Caco-2 (cell line): ENCODE measurements at places on chromosomes 2 and 18.

DNA sequence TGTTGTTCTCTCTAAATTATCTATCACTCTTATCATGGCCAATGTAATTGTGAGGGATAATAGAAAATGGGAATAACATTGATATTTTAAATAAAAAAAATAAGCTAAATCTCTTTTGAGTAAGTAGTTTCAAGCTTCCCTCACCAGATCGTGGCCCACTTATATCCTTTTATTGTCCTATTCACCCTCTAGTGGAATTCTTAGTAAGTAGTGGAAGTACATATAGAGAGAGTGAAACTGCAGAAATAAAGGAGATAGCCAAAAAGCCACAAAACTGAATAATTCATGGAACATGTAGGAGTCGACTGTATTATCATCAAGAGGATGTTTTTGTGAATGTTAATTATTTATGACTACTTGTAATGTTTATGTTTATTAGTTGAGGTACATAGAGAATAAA is 66.1 kb upstream of the DTNA start:
- H3K27ac ChIP-seq: no peak overlapping the region
- no peaks in the 10 kb centered on the region for H3K36me3 ChIP-seq

- peaks cover 11% of the 10 kb centered on the region for H3K4me1 ChIP-seq
- no peak for DNase-seq
- H3K27ac ChIP-seq: no peak overlapping the region
- no peak overlapping the region for H3K4me3 ChIP-seq
- no peaks in the 10 kb centered on the region for H3K36me3 ChIP-seq
- H3K27me3 ChIP-seq: no peaks in the 10 kb centered on the region
These were observed 283.3 kb downstream of the SLC8A1 start for GRCh38 chr2:40168546-40168945.

DNA sequence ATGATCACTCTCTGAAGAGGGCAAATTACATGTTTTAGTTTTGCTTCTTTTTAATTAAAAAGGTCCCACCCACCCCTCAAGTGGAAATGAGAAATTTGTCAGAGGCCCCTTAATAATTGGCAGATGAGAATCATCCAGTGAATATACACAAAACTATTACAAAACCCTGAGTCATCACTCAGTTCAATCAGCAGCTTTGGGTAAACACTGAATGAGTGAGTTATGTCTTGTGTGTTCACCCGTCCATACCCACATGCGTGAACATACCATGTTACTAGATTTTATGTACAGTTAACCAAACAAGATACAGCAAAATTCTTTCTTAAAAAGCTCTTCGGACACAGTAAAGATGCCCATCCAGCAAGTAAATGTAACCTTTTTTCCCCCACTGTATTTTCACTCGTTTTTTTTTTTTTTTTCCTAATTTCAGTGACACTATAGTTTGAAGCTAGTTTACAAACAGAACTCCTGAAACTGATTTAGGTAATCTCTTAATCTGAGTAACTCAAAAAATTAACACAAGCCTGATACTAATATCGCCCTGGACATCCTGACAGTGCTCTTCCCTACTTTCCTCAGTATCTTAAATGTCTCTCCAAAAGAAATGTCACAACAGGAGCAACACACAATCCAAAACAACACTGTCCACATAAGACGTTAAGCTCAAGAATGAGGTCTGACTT is 1.4 kb downstream of the PSME4 start:
- no peaks in the 10 kb centered on the region for H3K27me3 ChIP-seq
- DNase-seq: peak; percentile 47
- peaks cover 14% of the 10 kb centered on the region for H3K4me1 ChIP-seq
- H3K4me3 ChIP-seq: peak overlapping the region; percentile 80

- H3K27ac ChIP-seq: peak overlapping the region; percentile 72
- no peaks in the 10 kb centered on the region for H3K36me3 ChIP-seq
- DNase-seq: peak; percentile 93
- H3K4me3 ChIP-seq: no peak overlapping the region
These were observed 79.2 kb downstream of the PTPRM start for GRCh38 chr18:7646174-7646886.

DNA sequence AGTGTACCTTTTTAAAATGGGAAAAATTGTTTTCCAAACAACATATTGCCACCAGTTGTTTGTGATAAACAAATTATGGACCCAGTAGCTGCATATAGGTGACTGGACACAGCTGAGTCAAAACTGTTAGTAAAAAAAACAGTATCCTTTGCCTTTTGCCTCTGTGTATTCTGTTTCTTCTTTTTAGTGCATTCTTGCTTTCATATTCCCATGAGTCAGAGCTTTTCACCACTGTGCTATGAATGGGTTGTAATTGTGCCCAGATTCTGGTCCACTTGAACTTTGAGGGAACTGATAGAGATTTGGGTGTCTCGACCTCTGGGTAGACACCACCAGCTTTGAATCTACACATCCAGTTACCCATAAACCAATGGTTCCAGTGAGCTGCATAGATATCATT is 1441.9 kb upstream of the ZEB2 start:
- no peak overlapping the region for H3K27ac ChIP-seq
- no peaks in the 10 kb centered on the region for H3K27me3 ChIP-seq

GRCh38 chr2:117190856-117191559 is 623.5 kb upstream of the DDX18 start:
- no peak overlapping the region for H3K27ac ChIP-seq
- DNase-seq: no peak
- no peaks in the 10 kb centered on the region for H3K36me3 ChIP-seq
- H3K4me1 ChIP-seq: no peaks in the 10 kb centered on the region

- no peaks in the 10 kb centered on the region for H3K4me1 ChIP-seq
- H3K27me3 ChIP-seq: no peaks in the 10 kb centered on the region
- H3K4me3 ChIP-seq: no peak overlapping the region
- H3K27ac ChIP-seq: no peak overlapping the region
- DNase-seq: no peak
These were observed 386.5 kb upstream of the DCC start for GRCh38 chr18:51953521-51953920.

DNA sequence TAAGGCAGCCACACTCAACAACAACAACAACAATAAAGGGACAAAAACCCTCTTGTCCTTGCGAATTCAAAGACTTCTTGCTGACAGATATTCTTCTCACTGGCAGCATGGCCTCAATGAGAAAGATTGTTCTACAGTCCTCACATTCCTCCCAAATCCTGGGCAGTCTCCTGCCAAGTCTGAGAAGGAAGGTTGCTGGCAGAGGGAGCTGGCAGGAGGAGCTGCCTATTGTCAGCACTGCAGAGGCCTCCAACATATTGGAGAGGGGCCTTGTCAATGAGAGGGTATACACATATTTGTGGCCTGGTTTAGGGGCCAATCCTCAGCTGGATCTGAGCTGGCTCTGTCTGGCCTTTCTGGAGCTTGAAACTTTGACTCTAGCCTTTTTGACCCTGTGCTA is 63.5 kb downstream of the LAMA3 start:
- H3K36me3 ChIP-seq: no peaks in the 10 kb centered on the region
- H3K4me1 ChIP-seq: no peaks in the 10 kb centered on the region
- H3K27ac ChIP-seq: no peak overlapping the region
- H3K27me3 ChIP-seq: no peaks in the 10 kb centered on the region
- no peak for DNase-seq

DNA sequence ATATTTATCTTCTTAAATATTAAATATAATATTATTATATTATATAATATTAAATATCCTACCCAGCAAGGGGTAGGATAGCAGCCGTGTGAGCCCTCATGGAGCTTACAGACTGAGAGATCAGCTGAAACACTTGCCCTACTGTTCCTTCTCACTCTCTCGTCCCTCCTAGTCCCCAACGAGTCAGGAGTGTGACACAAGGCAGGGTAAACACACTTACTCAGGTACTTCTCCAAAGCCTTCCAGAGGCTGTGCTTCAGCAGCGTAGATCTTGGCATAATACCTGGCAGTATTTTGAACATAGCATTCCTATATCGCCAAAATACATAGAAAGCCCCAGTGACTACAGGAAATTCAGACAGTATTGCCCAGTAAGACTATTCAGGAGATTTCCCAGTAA is 114.1 kb downstream of the ALPK2 start:
- no peaks in the 10 kb centered on the region for H3K4me1 ChIP-seq
- DNase-seq: no peak
- H3K27me3 ChIP-seq: no peaks in the 10 kb centered on the region
- H3K36me3 ChIP-seq: no peaks in the 10 kb centered on the region

DNA sequence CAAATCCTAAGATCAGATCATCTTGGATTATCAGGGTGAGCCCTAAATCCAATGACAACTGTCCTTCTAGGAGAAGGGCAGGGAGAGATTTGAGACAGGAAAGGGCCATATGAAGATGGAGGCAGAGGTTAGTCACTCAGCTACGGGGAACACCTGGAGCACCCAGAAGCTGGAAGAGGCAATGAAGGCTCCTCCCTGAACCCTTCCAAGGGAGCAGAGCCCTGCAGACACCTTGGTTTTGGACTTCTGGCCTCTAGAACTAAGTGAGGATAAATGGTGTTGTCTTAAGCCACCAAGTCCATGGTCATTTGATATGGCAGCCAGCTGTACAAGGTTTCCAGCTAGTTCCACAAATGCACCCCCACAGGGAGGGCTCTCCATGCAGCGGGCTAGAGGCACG is 6.9 kb upstream of the PTPN2 start:
- no peak for DNase-seq
- H3K27me3 ChIP-seq: no peaks in the 10 kb centered on the region
- H3K36me3 ChIP-seq: no peaks in the 10 kb centered on the region
- no peak overlapping the region for H3K4me3 ChIP-seq

GRCh38 chr2:177272765-177273164 is 8.2 kb upstream of the NFE2L2 start:
- DNase-seq: no peak
- no peaks in the 10 kb centered on the region for H3K27me3 ChIP-seq
- H3K4me3 ChIP-seq: no peak overlapping the region
- H3K4me1 ChIP-seq: peaks cover 14% of the 10 kb centered on the region
- H3K27ac ChIP-seq: no peak overlapping the region

DNA sequence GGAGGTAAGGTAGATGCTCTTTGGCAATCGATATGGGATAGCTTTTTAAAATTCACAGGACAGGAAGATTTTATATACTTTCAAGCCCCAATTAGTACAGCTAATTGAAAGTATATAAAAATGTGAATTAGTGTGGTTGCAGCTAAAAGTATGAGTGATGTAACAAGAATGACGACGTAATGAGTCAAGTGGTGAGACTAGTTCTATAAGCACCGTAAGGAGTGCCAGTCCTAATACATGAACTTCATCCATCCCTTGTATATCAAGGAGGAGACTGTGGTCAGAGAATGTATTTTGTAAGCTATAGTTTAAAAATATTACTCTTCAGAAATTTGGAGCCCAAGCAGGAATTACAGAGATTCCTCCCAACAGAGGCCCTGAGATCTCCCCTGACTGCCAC is 25.8 kb downstream of the DNAJC27 start:
- H3K36me3 ChIP-seq: peaks cover 1% of the 10 kb centered on the region; the same call in 1 of the 2 replicates
- H3K27ac ChIP-seq: no peak overlapping the region
- DNase-seq: no peak
- H3K4me3 ChIP-seq: no peak overlapping the region
- H3K4me1 ChIP-seq: no peaks in the 10 kb centered on the region
- H3K27me3 ChIP-seq: no peaks in the 10 kb centered on the region

GRCh38 chr2:64846177-64846576 is 143.0 kb upstream of the SLC1A4 start:
- DNase-seq: no peak
- H3K36me3 ChIP-seq: no peaks in the 10 kb centered on the region
- H3K27ac ChIP-seq: no peak overlapping the region
- H3K4me1 ChIP-seq: no peaks in the 10 kb centered on the region
- H3K27me3 ChIP-seq: no peaks in the 10 kb centered on the region

DNA sequence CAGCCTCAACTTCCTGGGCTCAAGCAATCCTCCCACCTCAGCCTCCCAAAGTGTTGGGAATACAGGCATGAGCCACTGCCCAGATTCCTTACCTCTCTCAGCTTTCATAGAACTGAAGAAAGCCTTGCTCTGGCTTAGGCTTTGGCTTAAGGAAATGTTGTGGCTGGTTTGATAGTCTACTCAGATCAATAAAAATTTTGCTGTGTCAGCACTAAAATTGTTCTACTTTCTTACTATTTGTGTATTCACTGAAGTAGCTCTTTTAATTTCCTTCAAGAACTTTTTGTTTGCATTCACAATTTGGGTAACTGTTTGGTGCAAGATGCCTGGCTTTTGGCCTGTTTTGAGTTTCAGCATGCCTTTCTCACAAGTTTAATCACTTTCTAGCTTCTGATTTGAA is 634.0 kb upstream of the FSHR start:
- no peaks in the 10 kb centered on the region for H3K36me3 ChIP-seq
- H3K27me3 ChIP-seq: no peaks in the 10 kb centered on the region
- no peak overlapping the region for H3K4me3 ChIP-seq
- DNase-seq: no peak
- no peaks in the 10 kb centered on the region for H3K4me1 ChIP-seq

- H3K4me1 ChIP-seq: no peaks in the 10 kb centered on the region
- no peak overlapping the region for H3K27ac ChIP-seq
- no peak for DNase-seq
- no peak overlapping the region for H3K4me3 ChIP-seq
- H3K27me3 ChIP-seq: no peaks in the 10 kb centered on the region
- H3K36me3 ChIP-seq: no peaks in the 10 kb centered on the region
These were observed 180.6 kb downstream of the FSIP2 start for GRCh38 chr2:185919155-185919554.

DNA sequence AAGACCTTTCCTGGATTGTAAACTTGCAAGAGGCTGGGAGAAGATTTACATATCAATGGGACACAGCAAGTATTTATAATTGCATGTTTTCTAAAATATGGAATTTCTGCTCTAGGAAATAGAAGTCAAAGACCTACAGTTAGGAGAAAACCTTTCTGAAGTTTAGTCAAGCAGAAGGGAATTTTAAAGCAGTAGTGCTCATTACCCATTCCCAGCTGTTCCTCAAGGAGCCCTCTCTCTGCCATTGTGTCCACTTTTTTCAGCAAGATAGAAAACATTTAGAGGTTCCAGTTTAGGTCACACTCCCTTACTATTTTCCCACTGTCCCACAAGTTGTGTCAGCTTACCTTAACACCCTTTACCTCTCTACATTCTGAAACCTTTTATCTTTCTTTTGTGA is 584.0 kb upstream of the CHAC2 start:
- no peaks in the 10 kb centered on the region for H3K4me1 ChIP-seq
- H3K36me3 ChIP-seq: no peaks in the 10 kb centered on the region
- no peak for DNase-seq
- H3K4me3 ChIP-seq: no peak overlapping the region
- H3K27ac ChIP-seq: no peak overlapping the region
- H3K27me3 ChIP-seq: no peaks in the 10 kb centered on the region

GRCh38 chr2:21044694-21045371 is 960 bp upstream of the APOB start:
- H3K27me3 ChIP-seq: no peaks in the 10 kb centered on the region
- peak overlapping the region; percentile 55 for H3K27ac ChIP-seq
- H3K4me1 ChIP-seq: peaks cover 18% of the 10 kb centered on the region

GRCh38 chr2:58984731-58985130 is 743.6 kb upstream of the FANCL start:
- H3K4me3 ChIP-seq: no peak overlapping the region
- no peak for DNase-seq
- no peak overlapping the region for H3K27ac ChIP-seq
- no peaks in the 10 kb centered on the region for H3K36me3 ChIP-seq

GRCh38 chr18:13265911-13266217 is 47.3 kb downstream of the LDLRAD4 start:
- no peak overlapping the region for H3K27ac ChIP-seq
- no peaks in the 10 kb centered on the region for H3K27me3 ChIP-seq
- no peaks in the 10 kb centered on the region for H3K36me3 ChIP-seq
- no peak for DNase-seq

GRCh38 chr2:112085375-112085730 is 30.3 kb downstream of the TMEM87B start:
- peak overlapping the region; percentile 63 for H3K27ac ChIP-seq
- no peak overlapping the region for H3K4me3 ChIP-seq
- H3K27me3 ChIP-seq: no peaks in the 10 kb centered on the region
- no peaks in the 10 kb centered on the region for H3K36me3 ChIP-seq

GRCh38 chr2:176467595-176467994 is 198.4 kb downstream of the MTX2 start:
- no peaks in the 10 kb centered on the region for H3K27me3 ChIP-seq
- no peak overlapping the region for H3K27ac ChIP-seq
- no peak for DNase-seq
- no peaks in the 10 kb centered on the region for H3K4me1 ChIP-seq
